ENCODE measurements at places on chromosomes 12 and 14. TPM values are rescaled to one million over a fixed set of nuclear protein-coding genes. Genes with fewer than 3 reads are reported as not detected.

The FIGNL2 gene
- total RNA-seq: 0.09 TPM

The C1QL4 gene
- 0.06 TPM for total RNA-seq

The RPGRIP1 gene
- not detected for total RNA-seq

The FGD4 gene
- 5.2 TPM for total RNA-seq

The SERPINA10 gene
- not detected for total RNA-seq

The FLRT2 gene
- 0.03 TPM for total RNA-seq

The KCNJ8 gene
- total RNA-seq: 1.1 TPM

The GZMH gene
- total RNA-seq: not detected

The FSCB gene
- not detected for total RNA-seq

The GPR65 gene
- not detected for total RNA-seq

The KDM5A gene
- 36.3 TPM for total RNA-seq

The SSTR1 gene
- total RNA-seq: not detected

The A2M gene
- 0.95 TPM for total RNA-seq

The C12orf50 gene
- total RNA-seq: not detected

The RNASE3 gene
- not detected for total RNA-seq

The KRT74 gene
- not detected for total RNA-seq

The CCDC196 gene
- total RNA-seq: not detected

The FAR2 gene
- 21.9 TPM for total RNA-seq

The IL31 gene
- not detected for total RNA-seq

The FAM177A1 gene
- 53.9 TPM for total RNA-seq

The ACYP1 gene
- total RNA-seq: 21.8 TPM

The COX8C gene
- total RNA-seq: not detected

The GPR132 gene
- 5.1 TPM for total RNA-seq

The NRIP2 gene
- not detected for total RNA-seq
